OCI-LY7 (cell line): ENCODE measurements at places on chromosomes 6 and 20.

DNA sequence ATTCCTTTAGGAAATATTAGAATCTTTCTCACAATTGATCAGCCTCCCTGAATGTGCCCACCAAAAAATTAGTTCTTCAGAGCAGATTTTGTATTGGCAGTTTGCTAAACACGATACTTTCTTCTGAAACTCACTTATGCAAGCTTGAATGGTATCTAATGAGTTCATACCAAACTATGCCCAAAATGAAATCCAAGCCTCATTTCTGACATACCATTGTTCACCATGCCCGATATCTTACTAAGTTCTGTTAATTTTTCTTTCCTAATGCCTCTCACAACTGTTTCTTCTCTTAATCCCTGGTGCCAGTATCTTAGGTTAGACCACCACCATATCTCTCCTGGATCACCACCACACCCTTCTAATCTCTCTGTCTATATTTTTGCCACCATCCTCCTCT lies 755.9 kb downstream of the KIF16B start:
- no peak for DNase-seq

GRCh38 chr6:1336246-1336843 lies 24.4 kb downstream of the FOXQ1 start:
- DNase-seq = no peak

GRCh38 chr6:114523508-114523907 lies 180.7 kb upstream of the HS3ST5 start:
- no peak for DNase-seq

DNA sequence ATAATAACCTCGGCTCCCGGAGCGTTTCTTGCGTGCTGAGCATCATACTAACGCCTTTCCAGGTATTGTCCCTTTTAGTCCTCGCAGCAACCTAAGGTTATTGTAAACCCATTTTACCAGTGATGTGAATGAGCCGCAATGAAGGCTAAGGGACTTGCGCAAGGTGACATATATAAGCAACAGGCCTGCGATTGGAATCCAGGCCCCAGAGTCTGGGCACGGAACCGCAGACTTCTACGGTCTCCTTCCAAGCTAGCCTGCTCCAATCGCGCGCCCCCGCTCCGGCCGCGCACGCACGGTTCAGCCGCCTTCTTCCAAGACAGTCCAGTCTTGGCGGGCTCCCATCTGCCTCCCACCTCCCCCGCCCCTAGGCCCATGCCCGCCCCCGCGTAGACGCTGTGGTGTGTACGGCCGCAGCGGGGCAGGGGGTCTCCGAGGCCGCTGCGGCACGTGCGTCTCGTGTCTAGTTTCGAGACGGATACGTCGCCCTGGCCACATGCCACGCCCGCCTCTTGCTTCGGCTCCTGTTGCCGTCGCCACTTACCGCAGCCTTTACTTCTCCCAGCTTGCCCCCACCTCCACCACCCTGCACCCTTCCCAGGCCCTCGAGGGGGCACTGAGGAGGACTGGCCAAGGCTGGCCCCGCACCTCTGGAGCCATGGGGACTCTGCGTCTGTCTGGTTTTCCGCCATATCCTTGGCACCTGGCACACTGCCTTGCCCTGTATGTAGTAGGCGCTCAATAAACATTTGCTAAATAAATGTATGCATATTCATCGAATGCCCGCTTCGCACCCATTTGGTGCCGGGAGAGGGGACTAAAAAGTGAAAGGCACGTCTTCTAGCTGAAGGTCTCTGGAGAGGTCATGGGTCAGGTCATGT lies 855 bp upstream of the GFOD1 start:
- DNase-seq = no peak

GRCh38 chr6:71707059-71707458 lies 179.3 kb upstream of the RIMS1 start:
- no peak for DNase-seq

DNA sequence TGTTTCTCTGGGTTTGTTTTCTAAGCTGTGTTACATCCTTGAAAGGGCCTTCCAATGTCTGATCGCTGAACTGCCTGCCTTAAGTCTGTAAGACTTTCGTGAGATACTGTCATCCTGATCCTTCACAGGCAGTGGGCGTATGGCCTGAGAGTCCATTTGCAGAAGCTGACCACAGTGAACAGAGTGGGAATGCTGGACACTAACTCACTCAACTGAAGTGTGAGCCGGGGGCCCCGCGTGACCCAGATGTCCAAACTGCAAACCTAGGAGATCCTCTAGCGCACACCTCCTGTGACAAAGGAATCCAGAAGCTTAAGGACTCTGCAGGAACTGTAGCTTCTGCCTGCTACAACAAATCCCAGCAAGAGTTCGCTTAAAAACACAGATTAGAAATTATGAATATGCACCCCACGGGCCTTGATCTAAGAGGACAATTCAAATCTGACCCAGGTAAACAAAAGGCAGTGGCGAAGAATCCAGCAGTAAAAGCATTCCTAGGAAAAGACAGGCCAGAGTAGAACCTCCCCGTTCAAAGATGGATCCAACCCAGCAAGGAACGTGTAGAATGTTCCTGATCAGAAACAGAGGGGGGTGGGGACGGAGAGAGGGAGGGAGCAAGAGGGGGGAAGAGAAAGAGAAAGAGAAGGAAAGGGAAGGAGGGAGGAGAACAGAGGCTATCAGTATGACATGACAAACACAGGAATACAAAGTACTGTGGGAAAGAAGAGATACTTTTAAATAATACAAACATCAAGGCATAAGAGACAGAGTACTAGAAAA lies 135.0 kb upstream of the AFDN start:
- DNase-seq = no peak
